ENCODE measurements at places on chromosomes 12 and 14.

GRCh38 chr14:42224053-42224888, 617.6 kb downstream of the LRFN5 start:
- peak; percentile 27 for DNase-seq

- DNase-seq, result no peak
Observed at GRCh38 chr14:53520078-53520928, 367.2 kb upstream of the DDHD1 start.

DNA sequence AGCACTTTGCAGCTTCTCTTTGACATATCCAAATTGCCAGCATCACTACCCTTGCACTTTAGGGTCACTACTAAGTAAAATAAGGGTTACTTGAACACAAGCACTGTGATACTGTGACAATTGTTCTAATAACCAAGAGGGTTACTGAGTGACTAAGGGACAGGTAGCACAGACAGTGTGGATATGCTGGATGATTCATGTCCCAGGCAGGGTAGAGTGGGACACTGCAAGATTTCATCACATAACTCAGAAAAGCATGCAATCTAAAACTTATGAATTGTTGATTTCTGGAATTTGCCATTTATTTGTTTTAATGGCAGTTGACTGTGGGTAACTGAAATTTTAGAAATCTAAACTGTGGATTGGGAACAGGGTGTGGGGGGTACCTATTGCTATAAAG, 218.8 kb downstream of the KITLG start:
- DNase-seq, result no peak

DNA sequence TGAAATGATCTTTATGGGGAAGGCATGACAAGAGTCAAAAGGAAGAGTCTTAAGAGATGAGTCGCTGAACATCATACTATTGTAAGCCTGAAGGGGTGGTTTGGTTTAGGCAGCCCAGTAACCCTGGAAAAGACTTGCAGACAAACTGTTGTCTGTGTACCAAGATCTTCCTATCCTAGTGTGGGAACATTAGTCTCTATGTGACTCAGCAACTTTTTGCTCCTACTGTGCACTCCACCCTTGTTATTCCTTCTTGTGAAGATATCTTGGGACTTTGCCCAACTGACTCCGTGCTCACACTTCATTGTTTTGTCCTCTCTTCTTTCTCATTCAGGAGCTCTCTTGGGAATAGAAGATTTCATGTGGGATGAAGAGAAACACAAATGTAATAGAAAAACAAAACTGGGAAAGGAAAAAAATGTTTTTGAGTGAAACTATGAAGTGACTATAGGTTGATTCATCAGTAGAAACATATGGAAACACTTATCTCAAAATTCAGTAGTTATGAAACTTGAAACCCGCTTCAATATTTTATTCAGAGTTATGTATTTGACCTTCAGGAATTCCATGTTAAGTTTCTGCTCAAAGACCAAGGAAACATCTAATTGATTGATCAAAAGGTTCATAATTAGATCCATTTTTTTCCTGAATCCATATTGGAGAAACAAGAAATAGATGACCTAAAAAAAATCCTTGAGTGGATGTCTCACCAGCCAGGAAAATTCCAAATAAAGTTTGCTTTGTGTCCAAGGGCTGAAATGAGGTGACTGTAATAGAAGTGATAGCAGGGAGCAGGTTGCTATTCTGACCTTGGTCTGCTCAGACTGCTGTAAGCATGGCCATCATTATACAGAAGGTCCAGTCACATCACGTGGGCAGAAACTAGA, 67.2 kb downstream of the BTG1 start:
- DNase-seq, result no peak

- DNase-seq, result no peak
Observed at GRCh38 chr12:91890742-91891141, 254.9 kb downstream of the BTG1 start.

DNA sequence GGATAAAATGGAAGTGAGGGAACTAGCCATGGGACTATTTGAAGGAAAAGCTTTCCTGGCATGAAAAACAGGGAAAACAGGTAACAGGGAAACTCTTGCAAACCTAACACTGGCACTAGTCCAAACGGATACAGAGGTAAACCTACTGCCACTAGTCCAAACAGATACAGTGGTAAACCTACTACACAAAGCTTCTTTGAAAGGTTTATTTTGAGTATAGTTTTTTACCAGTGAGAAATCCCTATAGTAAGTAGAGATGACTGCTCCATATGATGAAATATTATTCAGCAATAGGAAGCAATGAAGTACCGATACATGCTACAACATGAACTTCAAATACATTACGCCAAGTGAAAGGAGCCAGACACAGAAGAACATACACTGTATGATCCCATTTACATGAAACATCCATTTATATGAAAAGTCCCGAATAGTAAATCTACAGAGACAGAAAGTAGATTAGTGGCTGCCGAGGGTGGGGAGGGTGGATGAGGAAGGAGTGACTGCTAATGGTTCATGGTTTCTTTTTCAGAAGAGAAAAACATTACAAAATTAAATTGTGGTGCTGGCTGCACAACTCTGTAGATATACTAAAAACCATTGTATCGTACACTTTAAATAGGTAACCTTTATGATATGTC, 25.5 kb downstream of the SPTLC2 start:
- no peak for DNase-seq

DNA sequence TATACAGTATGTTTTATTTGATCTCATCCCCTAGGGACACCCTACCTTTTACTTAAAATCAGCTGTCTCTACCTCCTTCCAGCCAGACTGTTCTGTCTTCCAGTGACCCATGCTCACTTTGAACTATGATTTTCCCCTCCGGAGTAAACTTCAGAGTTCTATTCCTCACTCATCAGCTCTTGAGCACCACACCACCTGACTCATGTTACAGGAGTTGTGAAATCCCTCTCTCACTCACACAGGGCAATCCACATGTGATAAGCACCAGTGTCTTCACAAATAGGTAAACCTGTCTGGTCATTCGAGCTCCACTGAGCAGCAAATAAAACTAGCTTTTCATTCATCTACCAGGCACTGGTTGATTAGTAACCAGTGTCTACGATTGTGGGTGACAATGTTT, 177.3 kb upstream of the BMP4 start:
- DNase-seq, result no peak

Data from stimulated activated CD4-positive, alpha-beta T cell treated with anti-CD3 and anti-CD28 coated beads, Interleukin-12 subunit alpha, Interleukin-12 subunit beta, amount 100 ng/mL, for 24 hours (primary cell).